Activated naive CD4-positive, alpha-beta T cell (primary cell): ENCODE measurements at places on chromosomes 11 and 22.

- DNase-seq: no peak
Observed at GRCh38 chr22:37533995-37534394, 14.8 kb upstream of the CARD10 start.

DNA sequence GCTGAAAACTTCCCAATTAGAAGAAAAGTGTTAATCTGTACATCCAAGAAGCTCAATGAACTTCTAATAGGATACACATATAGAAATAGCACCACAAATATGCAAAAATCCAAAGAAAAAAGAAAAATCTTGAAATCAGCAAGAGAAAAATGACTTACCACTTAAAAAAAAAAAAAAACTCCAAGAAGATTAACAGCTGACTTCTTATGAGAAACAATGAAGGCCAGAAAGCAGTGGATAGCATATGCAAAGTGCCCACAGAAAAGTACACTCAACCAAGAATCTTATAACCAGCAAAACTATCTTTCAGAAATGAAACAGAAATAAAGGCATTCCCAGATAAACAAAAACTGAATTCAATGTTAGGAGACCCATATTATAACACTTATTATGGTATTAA is 29.9 kb upstream of the OR5B12 start:
- no peak for DNase-seq

DNA sequence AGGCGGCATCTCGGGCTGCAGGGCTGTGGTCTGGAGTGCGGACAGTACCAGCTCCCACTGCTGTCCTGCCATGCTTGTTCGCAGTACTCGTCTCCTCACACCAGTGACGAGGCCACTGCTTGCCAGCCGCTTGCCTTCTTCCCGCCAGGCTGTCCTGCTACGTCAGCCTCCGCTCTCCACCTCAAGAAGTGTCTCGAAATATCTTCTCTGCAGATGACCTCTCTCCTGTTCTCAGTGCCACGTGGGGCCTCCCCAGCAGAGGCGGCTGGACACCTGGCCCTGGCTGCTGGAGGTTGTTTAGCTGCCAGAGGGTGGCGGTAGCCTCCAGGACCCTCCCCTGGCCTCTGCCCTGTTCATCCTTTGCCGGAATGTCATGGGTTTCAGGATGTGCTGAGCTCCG is 3.1 kb upstream of the CCDC188 start:
- no peak for DNase-seq

- no peak for DNase-seq
Observed at GRCh38 chr11:7546324-7546791, 32.6 kb downstream of the PPFIBP2 start.

DNA sequence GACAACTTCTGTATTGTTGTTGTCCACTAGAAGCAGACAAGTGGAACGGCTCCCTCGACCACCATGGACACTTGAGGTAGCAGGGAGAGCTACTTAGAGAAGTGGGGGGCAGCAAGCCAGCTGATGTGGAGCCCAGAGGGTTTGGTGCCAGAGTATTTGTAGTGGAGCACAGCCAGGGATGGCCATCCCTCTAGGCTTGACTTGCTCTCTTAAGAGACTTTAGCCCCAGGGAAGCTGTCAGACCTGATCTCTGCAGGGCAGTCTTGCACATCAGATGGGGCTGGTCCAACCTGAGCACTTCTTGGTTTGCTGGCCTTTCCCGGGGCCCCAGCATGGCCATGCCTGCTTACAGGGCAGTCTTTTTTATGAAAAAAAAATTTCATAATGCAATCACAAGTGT is 15.0 kb upstream of the TMEM135 start:
- no peak for DNase-seq

DNA sequence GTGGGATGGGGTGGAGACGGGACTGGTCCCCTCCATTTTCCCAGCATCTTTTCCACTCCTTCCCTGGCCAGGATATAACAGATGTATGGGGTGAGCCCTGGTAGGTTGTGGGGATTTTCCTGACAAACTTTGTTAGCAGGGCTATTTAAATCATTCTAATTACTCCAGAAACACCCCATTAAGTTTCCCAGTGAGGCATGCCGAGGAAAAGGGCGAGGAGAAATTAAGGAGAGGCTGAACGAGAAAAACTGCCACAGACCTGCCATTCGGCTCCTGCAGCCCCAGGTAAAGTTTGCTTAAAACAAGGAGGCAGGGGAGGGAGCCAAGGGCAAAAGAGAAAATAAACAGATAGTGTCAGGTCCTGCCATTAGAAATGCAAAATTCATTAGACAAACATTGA is 428.2 kb downstream of the BUD13 start:
- DNase-seq: no peak

GRCh38 chr22:37672920-37673455 is 2.4 kb upstream of the LGALS1 start:
- no peak for DNase-seq

DNA sequence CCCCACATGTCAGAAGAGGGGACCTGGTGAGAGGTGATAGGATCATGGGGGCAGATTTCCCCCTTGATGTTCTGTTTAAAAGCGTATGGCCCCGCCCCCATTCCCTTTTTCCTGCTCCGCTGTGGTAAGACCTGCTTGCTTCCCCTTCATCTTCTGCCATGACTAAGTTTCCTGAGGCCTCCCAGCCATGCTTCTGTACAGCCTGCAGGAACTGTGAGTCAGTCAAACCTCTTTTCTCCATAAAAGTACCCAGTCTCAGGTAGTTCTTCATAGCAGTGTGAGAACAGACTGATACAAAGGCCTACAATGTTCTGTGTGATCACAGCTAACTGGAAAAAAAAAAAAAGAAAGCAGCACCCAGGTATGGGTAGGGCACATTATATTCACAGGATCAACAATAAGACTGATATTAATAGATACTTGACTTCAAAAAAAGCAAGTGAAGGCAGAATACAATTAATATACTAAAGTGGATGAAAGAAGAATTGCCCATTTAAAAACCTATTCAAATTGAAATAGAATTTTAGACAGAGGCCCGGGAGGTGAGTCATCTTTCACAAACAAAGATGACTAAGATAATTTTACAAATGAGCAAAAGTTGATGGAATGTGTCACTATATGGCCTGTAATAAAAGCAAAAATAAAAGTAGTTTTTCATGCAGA is 1.7 kb upstream of the OR52K1 start:
- DNase-seq: no peak

- DNase-seq: no peak
Observed at GRCh38 chr11:61095021-61095420, 7.3 kb upstream of the CD5 start.

GRCh38 chr11:21564833-21565682 is 627.8 kb upstream of the ANO5 start:
- no peak for DNase-seq

DNA sequence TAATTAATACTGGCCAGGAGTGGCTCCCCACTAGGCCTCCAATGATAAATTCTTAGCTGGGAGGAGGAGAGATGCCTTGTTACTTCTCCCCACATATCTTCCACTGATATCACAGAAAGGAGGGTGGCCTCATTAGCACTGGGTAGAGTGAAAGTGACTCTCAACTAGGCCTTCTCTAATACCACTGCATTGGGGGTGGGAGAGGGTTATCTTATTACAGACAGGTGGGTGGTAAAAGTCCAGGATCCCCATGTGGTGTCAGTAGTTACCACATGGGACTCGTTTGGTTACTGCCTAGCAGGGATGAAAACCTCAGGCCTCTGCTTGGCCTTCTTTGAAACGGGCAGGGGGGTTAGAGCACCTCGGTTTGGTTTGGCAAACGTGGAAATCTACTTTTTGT is 167.3 kb downstream of the UVRAG start:
- DNase-seq: no peak

DNA sequence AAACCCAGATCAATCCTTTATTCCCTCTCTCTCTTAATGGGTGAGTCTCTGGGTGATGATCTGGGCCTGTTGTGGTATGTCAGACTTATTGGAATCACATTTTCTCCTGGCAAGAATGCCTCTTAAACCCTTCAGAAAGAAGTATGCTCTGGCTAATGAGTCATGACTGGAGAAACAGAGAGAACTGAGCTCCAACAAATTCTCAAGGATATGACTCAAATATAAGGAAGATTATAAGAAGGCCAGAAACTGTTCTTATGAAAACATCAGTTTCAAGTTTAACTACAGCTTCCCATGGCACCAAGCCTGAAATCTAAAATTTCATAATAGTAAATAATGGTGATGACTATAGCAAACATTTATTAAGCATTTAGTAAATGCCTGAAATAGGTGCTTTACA is 83.9 kb downstream of the OR5AK2 start:
- DNase-seq: no peak

DNA sequence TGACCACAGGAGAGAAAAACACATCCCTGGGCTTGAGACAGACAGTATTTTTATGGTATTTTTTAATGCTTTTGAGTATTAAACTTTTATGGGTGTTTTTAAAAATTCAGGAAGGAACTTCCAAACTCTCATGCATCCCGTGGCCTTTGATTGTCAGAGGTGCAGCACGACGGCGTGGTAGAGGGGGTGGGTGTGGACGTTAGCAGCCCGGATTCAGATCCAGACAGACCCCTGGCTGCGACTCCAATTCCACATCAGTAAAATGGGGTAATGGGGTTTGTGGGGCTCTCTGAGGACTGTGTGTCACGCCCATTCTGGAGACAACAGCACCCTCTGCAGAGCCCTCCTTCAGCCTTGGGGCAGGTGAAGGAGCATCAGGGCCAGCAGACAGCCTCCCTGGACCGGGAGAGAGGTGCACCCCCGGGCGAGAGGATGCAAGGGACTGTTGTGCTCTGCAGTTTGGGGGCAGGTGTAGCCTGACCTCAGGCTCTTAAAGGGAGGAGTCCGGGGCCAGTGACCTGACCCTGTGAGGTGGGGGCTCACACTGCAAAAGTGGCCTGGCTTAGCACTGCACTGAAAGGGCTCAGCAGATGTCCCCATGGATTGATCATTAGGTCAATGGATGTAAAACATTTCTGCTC is 1024.3 kb downstream of the TBC1D22A start:
- DNase-seq: no peak

GRCh38 chr11:96338910-96339705 is 3.9 kb downstream of the MAML2 start:
- peak; percentile 7 for DNase-seq

GRCh38 chr11:120626791-120627190 is 115.2 kb downstream of the GRIK4 start:
- DNase-seq: no peak

GRCh38 chr11:74256378-74257133 is 54.9 kb downstream of the P4HA3 start:
- DNase-seq: no peak

GRCh38 chr11:123590296-123590912 is 64.0 kb downstream of the SCN3B start:
- no peak for DNase-seq

GRCh38 chr11:124892750-124893454 is 4.8 kb downstream of the ROBO4 start:
- DNase-seq: no peak

DNA sequence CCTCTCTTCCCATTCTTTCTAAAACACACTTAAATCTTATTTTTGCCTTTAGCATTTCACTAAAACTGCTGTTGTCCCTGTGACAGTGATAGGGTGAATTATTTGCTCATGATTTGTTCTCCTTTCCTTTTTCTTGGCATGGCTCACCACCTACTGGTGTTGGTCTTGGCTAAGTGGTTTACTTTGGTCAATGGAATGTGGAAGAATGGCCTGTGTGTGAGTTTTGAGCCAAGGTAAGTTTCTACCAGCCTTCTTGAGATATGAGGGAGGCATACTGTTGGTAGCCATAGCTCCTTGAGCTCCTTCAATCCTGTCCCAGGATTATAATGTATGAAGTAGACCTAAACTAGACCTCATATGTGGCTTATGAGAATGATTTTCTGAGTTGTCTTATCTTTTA is 506.3 kb upstream of the RAG2 start:
- no peak for DNase-seq

DNA sequence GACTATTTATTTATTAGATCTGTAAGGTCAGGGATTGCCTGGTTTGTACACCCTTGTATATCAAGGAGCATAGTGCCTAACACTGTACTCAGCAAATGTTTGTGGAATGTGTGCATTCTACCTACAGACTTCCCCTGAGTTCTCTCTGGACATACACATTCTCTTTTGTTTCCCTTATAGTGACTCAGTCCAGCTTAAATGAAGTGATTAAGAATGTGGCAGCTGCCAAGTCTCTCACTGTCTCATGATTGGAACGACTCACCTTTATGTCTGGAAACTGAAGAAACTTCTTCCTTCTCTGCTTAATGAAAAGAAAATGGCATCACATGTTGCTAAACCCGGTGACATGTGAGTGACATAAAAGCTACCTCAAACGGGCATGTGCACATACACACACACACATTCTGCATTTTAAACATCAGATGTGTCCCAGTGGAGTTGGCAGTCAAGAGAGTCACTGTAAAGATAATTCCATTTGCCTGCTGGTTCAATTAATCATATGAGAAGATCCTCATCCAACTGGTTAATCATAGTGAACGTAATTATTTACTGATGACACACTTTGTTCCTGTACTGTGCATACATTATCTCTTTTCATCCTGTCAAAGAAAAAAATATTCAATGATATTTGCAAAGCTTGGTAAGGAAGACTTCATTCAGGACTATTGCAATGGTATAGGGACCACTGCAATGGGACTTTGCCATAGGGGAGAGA is 42.8 kb downstream of the GLYAT start:
- DNase-seq: no peak

DNA sequence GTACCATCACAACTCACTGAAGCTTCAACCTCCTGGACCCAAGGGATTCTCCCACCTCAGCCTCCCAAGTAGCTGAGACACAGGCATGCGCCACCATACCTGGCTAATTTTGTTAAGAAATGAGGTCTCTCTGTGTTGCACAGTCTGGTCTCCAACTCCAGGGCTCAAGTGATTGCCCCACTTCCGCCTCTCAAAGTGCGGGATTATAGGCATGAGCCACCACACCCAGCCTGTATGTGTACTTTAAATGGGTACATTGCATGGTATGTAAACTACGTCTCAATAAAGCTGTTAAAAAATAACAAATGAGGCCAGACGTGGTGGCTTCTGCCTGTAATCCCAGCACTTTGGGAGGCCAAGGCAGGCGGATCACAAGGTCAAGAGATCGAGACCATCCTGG is 36.2 kb upstream of the DDX6 start:
- DNase-seq: no peak

GRCh38 chr11:57982776-57983175 is 40.9 kb upstream of the OR9Q1 start:
- DNase-seq: no peak

DNA sequence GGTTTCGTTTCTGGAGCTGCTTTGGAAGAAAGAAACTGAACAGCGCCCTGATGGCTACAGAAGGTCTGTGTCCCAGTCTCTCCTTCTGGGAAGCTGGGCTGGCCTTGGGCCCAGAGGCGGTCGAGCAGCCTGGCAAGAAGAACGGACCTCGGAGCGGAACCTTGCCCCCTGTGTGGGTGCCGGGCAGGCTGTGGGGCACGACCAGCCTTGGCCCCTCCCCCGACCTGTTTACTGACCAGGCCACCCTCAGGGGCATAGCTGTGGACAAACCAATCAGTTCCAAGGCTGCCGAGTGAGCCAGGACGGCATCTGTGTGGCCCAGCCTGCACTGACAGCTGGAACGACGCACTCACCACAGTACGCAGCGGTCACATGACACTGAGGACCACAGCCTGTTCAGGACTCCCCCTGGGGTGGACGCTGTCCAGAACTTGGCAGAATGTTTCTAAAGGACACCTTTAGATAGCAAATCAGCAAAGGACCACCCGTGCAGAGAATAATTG is 7.2 kb downstream of the PIM3 start:
- DNase-seq: no peak
